ENCODE measurements at places on chromosomes 4 and X.

GRCh38 chr4:83216959-83217683 is 67.5 kb downstream of the COQ2 start:
- no peak for DNase-seq

DNA sequence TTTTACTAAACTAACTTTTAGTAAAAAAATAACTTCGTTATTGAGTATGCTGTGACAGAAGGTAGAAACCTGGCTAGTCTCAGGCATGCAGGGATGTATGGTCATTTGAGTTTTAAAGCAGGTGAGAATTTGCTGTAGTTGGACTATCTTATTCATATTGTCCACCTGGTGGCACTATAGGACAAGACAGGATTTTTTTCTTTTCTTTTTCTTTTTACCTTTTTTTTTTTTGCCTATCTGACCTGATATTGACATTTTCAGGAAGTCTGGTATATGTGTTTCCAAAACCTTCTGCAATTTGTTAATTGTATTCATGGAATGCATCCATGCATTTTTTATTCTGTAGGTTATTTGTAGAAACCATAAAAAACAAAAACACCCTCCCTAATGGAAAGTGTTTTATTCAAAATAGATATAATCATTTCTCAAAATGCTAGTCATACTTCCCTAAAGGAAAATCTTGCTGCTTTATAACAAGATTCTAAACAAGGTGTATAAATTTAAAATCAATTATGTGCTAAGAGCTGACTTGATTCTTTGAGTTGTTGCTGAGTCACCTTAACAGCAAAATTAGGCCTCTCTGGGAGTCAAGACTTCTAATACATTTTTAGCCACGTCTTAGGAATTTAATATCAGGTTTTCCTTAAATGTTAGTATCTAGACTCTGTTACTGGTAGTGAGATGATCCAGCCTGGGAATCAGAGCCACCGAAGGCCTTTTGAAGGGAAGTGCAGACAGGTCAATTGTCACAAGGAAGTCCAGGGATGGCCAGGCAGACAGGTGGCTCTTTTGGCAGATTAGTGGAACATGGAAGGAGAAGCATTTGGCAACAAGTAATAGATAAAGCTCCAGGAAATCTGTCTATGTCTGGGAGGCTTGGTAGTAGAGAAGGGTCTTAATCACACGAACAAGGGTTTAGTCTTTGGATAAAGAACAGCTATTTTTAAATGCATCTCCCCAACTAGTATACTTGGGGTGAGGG is 201.3 kb upstream of the GNPDA2 start:
- no peak for DNase-seq

GRCh38 chr4:52250154-52250553 is 199.1 kb downstream of the SPATA18 start:
- DNase-seq, result no peak

GRCh38 chr4:40536032-40536431 is 93.6 kb downstream of the RBM47 start:
- DNase-seq, result no peak

GRCh38 chr4:28256295-28256694 is 1395.7 kb downstream of the STIM2 start:
- no peak for DNase-seq

DNA sequence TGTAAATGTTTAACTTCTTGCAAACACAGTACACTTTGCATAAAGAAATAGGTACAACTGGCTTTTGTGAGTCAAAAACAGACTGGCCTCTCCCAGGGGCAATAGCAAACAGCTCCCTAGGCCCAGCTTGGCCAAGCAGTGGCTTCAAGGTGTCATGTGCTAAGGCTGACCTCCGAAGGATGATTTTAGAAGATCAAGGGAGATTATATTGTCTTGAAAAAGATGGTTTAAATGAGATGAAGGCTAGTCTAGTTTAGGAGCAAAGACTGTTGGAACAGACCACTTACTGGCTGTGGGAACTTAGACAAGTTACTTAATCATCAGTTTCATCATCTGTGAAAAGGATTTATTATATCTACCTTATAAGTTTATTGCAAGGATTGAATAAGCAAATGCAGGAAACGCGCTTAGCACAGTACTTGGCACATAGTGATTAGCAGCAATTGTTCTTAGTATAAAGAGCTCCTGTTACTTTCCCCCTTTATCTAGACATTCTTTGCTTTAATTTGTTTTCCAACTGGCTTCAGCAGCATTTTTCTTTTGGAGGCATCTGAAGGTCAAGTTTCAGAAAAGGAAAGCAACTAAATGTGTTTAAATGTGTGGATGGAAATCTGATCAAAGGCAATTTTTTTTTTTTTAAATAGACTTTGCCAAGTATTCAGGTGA is 17.2 kb downstream of the ANXA3 start:
- no peak for DNase-seq

DNA sequence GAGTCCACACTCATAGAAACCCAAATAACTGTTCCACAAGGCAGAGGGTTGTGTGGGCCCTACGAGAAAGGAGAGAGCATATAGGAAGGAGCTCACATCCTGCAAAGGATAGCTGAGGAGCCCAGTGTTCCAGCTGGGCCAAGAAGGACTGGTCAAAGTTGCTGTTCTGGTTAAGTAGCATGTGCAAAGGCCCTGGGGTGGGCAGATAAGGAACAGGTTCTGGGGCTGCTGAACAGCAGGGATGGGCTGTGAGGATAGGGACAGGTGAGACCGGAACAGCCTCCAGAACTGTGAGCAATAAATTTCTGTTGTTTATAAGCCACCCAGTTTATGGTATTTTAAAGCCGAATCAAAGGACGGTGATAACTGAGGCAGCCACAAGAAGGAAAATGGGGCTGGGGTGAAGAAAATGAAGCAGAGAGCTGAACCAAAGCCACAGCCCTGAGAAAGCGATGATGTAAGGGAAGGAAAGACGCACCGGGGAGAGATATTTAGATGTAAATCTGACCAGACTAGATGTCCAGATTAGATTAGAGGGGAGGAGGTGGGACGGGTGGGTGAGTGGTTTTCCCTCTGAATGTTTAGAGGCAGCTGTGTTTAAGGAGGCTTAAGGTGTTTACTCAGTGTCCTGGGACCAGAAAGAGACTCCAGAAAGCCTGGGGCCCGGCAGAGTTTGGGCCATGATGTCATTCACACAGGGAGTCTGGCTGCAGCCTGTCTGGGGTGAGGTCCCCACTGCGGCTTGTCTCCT is 180.8 kb upstream of the BCOR start:
- DNase-seq, result peak; percentile 87

GRCh38 chr4:168737806-168738172 is 240.9 kb downstream of the PALLD start:
- no peak for DNase-seq

GRCh38 chr4:14267373-14268060 is 640.0 kb upstream of the BOD1L1 start:
- no peak for DNase-seq

- DNase-seq, result no peak
Observed at GRCh38 chrX:9542106-9542760, 77.4 kb downstream of the TBL1X start.

DNA sequence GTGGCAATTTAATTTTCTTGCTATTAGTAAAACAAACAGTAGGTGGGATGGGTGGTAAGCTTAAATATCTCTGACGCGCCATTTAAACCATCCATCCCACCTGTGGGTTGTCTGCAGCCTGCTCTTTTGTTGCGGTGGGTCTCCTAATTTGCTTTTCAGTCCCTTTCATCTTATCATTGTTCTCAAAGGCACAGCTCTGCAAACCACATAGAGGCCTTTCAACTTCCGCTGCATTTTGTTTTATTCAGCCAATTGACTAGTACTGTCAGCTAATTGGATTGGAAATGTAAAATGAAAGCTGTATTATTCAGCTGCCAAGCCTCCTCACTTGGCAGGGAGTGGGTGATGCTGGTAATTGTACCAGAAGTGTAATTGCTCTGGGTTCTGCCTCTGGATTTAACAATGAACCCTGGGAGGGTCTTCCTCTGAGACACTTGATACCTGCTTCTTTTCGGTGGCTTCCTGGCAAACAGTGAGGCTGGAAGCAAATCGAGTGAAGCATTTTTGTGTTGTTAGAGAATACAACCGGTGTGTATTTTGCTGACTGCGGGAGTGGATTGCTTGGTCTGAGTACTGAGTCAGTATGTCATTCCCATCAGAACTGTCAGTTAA is 165.6 kb downstream of the FRAS1 start:
- DNase-seq, result no peak

GRCh38 chrX:25049357-25049756 is 33.6 kb upstream of the ARX start:
- DNase-seq, result no peak

GRCh38 chr4:47104986-47105385 is 73.6 kb downstream of the GABRB1 start:
- no peak for DNase-seq

GRCh38 chr4:142952821-142953580 is 106.9 kb upstream of the INPP4B start:
- no peak for DNase-seq

DNA sequence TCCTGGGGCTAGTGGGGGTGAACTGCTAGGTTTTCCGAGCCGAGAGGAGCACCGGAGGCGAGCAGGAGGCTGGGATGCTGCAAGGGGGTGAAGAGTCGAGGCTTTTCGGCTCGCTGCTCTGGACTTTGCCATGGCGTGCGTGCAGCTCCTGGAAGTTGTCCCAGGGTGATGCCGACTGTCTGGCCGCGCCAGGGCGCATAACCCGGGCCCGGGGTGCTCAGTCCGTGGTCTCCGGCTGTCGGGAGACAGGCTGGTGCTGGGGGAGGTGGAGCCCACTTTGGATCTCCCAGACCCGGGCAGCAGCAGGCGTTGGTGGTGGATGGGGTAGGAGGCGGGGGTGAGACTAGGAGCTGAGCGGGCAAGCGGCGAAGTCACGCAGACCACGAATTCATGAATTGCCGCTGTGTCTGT is 793 bp downstream of the GRIA3 start:
- DNase-seq, result no peak

DNA sequence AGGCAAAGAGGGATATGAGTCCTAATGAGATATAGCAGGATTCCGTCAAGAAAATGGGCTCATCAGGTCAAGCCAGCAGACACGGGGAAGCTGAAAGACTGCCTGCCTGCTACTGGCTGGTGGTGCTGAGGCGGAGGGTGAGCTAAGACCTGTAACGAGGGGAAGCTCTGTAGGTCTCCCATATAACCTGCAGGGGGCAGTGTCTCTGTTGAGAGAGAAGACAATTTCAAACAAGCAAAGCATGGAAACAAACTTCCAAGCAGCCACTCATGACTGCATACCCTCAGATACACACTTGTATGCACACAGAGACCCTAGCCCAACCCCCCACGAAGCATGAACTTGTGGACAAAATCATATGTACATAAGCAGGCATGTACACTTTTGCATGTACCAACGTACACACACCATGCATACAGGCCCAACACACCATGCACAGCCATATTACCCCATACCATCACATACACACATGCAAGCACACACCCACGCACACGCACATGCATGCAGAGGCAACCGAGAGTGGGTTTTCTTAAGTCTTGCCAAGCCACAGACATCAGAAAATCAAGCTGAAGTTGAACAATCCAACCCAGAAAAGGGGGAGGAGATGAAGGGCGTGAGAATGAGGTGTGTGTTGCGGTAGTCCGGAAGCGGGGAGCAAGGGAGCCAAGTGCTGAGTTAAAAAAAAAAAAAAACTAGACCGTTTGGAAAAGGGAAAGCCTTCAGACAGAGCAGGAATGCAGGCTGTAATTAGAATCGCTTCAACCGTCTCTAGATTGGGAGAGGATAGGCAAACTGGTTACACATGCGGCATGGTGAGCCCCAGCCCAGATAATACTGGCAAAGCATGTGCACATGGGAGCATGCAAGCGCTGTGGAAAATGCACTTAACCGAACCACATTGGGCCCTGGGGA is 71.0 kb downstream of the PJA1 start:
- DNase-seq, result peak; percentile 49

Measured in activated CD8-positive, alpha-beta memory T cell treated with anti-CD3 and anti-CD28 coated beads, Interleukin-2, amount 10 ng/mL, durations not matched to agents 7 days and 5 days (primary cell).